Omental fat pad (tissue), 4 donors: ENCODE measurements at places on chromosomes 2 and 18.

- no peak for DNase-seq
Observed at GRCh38 chr2:203431391-203432185, 103.4 kb downstream of the ABI2 start.

- DNase-seq, result no peak
Observed at GRCh38 chr2:172829229-172829628, 93.6 kb downstream of the RAPGEF4 start.

DNA sequence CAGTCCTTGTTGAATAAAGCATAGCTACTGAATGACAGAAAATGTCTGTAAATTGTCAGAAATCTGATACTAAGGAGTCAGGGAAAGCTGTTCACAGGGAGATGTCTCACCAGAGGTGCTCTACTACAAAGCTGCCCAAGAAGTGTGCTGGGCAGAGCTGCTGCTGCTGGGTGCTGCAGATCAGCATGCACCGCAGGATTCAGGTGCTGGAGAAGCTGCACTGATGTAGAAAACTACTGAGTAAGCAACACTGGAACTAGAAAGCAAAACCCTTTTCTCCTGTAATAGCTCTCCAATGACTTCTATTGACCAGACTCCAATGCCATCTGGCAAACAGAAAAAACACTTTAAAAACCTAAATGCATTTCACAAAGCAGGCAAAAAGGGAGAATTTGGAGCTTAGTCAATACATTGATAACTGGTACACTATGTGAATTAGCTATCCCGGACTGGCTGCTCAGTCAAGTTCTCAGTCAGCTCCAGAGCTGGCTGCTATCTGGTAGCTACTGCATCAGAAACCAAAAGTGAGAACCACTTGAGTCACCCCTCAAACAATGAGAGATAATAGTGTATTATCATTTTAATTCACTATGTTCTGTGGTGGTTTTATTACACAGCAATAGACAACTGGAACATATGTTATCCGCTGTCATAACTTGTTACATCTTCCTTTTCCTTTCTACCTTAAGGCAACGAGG, 493.1 kb downstream of the CPS1 start:
- no peak for DNase-seq

- no peak for DNase-seq
Observed at GRCh38 chr2:24262421-24262970, 87.6 kb downstream of the FAM228A start.

GRCh38 chr18:55069497-55069896, 110.2 kb upstream of the CCDC68 start:
- no peak for DNase-seq

DNA sequence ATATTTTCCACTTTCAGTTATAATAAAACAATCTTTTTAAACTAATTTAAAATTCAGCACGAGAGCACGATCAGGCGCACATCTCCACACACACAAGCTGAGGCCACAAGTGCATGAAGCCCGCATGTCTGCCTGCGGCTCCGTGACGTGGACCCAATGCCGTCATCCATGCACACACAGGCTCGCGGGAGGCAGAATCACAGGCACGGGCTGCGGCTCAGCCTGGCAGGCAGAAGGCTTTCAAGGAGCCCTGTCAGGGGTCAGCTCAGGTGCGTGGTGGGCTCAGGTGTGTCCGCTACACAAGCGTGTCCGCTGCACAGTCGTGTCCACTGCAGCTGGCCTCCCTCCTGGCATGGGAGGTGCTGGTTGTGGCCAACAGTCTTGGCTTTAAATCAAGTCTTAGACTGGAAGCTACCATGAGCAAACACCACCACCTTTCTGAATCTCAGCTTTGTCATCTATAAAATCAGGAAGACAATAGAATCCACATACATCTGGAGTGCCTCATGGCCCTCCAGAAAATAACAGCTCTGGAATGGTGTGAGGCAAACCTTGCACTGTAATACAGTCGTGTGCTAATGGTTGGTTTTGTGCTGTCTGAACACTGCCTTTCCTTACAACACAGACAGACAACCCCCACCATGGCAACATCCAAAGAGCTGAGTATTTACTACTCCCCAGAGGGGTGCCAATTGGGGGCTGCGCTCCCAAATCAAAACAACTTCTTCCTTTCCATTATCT, 210.1 kb downstream of the NDUFA10 start:
- DNase-seq, result no peak

- DNase-seq, result no peak
Observed at GRCh38 chr2:180670302-180671003, 310.0 kb upstream of the UBE2E3 start.

DNA sequence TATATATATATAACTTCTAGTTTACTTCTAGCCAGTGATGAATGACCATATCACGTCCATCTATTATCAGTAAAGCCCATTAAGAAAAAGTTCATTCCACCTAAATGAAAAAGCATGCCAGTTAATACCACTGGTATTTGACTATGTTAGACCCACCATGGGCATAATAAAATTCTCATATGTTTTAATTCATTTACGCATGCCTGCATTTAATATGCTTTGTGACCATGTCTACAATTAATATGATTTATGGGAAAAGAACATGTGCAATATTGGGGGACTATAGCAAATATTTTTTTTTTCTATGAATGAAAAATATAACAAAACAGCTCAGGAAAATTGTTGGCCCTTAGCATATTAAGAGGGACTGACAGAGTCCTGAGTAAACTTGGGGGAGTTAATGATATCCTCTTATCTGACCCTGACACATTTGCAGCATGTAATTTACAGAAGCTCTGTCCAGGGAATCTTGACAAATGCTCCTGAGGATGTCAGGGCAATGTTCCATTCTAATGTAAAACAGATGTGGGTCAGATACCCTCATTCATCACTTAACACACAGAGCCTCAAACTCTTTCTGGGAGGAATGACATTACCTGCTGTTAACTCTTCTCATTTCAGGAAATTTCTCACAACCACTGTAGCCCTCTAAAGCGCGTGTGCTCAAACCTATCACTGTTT, 90.6 kb downstream of the PAX3 start:
- DNase-seq, result no peak

DNA sequence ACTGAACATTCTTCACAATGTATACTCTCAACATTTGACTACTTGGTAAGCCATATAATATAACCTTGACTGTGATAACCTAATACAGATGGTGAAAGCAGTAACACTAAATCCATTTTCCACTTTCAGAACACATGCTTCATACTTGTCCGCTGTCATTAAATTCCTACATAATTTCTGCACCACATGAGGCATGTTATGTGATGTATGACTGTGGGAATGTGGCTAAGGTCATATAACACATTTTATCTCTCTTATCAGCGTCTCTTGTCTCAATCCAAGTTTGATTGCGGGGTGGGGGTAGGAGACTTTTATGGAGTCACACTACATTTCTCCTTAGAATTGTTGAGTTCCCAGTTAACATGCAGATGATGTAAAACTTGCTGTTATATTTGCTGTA, 110.9 kb downstream of the MTCL1 start:
- no peak for DNase-seq
